ENCODE measurements at places on chromosomes 7 and 10.

DNA sequence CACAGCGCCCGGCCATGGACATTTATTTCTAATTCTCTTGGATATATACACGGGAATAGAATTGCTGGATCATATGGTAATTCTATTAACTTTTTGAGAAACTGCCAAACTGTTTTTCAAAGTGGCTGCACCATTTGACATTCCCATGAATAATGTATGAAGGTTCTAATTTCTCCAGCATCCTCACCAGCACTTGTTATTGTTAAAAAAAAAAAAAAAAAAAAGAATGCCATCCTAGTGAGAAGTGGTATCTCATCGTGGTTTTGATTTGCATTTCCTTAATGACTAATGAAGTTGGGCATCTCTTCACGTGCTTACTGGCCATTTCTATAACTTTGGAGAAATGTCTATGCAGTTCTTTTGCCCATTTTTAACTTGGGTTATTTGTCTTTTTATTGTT is 13.5 kb downstream of the CNNM2 start:
- DNase-seq, result no peak

DNA sequence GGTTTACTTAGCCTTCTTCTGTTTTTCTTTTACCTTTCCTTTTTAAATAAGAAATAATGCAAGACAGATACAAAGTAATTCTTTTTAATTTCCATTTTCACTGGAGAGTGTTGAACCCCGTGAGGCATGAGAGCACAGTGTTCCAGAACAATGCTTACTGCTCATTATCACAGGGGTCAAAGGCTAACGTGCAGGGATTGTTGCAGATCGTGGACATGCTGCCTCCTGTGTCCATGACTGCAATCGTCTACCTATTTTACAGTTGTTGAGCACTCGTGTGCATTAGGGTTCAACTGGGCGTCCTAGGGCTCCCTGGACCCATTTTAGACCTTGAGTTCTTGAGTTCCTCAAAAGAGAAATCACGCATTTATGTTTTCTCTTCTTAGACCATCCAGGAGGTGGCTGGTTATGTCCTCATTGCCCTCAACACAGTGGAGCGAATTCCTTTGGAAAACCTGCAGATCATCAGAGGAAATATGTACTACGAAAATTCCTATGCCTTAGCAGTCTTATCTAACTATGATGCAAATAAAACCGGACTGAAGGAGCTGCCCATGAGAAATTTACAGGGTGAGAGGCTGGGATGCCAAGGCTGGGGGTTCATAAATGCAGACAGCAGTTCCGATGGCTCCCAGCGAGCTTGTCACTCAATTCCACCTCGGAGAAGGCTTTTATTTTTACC is 124.2 kb downstream of the EGFR start:
- DNase-seq, result no peak

DNA sequence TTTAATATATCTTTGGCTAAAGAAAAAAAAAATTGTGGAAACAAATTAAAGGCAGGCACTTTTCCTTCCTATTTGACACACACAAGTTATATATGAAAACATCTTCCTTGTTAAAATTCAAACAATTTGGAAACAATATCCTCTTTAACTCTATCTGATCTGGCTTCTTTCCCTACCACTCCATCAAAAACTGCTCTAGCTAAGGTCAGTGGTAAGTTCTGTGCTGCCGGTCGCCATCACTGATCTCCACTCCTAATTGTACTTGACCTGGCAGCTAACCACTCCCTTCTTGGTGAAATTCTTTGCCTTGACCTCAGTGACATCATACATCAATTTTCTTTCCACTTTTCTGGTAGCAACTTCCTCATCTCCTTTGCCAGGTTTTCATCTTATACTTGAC is 47.9 kb upstream of the MRLN start:
- no peak for DNase-seq

DNA sequence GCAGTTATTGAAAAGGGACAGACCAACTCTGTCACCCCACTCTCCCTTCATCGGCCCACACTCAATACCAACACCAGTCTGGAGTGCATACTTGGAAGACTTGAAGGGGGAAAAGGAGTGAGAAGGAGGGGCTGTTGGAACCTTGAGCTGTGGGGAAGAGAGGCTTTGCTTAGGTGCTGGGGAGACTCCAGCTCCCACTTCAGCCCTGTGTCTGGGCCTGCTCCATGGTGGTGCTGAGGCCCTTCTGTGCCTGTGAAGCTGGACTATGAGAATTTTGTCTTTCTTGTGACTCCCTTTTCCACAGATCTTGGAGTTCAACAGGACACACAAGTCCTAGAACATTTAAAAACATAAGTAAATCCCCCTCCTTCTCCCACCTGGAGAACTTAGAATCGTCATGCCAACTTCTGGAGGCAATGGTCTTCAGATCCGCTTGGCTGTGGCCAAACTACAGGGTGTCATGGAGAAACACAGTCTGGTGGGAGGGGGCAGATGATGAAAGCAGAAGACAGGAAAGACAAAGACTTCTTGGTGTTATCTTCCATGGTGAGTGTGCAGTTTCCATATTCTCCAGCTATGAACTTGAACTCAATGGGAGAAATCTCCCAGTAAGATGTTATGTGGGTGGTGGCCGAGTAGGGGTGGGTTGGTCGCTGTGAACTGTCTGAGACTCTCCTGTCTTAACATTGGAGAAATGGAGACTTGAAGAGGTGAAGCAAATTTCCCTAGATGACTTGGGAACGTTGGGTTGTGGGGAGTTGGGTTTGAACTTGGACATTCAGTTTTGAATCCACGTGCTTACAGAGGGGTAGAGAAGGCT is 18.4 kb upstream of the GIMAP8 start:
- DNase-seq, result no peak

- DNase-seq, result no peak
Measured at GRCh38 chr7:139876622-139877283, 47.7 kb downstream of the TBXAS1 start.

Data from fibroblast of skin of left biceps (primary cell).